CMK (cell line): ENCODE measurements at places on chromosomes 16 and 17.
A peak's percentile ranks its signal among the peaks of the same experiment; 100 is the strongest.

DNA sequence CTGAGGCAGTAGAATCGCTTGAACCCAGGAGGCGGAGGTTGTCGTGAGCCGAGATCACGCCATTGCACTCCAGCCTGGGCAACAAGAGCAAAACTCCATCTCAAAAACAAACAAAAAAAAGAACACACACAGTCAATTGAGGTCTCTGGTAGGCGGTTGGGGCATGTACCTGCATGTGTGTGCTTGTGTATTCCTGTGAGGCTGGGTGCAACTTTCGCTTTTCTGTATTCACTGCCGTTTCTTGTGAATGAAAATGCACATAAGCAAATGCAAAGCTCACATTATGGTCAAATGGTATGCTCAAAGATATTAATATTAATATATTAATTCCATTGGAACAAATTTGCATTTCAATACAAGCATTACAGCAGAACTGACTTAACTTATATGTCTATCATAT is 20.9 kb downstream of the HS3ST3A1 start:
- no peak for DNase-seq

- no peak for DNase-seq
These were observed 5.0 kb downstream of the STAT5B start for GRCh38 chr17:42271006-42271778.

DNA sequence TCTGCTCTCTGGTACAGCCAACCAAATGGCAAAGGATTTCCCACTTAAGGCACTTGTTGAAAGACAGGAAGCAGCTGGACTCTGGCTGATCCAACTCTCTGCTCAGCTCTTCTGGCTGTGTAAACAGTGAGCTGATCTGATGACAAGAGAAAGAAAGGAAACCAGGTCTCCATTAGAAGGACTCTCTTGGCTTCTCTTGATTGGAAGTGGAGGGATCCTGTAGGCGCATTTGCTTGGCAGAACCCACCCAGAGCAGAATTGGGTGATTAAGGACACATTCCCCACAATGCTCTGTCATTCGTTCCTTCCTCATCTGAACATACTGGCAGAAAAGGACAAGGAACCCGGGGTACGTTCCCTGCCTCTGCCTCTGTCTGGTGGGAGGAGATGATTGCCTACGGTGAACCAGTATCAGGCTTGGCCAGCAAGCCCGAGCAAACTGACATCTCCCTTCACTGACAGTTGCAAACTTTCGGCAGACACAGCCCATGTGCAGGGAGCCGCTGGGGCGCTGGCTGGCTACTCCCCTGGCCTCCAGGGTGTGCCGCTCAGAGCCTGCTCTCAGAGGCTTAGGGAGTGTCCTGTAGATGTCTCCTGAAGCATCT is 29.1 kb downstream of the LDHD start:
- peak; percentile 71 for DNase-seq

GRCh38 chr17:57274162-57274561 is 17.8 kb downstream of the MSI2 start:
- no peak for DNase-seq

DNA sequence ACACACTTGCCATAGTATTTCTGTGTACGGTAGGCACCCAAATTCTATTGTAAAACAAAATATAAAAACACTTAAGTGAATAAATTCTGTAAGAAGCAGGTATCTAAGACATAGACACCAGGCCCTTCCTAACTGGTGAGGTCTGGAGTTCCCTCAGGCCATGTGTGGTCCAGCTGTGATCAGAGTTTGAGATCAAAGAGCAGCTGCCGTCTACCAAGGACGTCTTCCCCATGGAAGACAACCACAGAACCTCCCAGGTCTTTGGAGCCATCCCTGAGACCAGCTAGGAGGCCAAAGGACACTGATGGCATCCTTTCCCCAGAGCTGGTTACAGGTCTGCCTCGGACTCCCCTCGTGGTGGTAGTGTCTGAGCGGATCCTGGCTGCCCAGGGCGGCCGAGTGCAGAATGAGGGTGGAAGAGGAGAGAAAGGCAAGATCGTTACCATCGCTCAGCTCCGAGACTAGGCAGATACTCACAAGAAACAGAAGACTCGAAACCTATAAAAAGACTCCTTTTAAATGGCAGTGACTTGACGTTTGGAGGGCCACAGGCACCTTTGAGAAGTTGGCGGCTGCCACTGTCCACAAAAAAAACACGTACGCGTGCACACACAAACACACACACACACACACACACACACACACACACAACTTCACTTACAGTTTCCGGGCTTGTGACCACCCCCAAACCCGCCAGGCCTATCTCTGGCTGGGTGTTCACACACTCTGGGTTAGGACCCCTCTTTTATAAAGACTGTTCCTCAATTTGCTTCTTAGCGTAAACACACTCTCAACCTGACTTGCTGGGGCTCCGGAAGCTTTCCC is 7.5 kb downstream of the TIMP2 start:
- no peak for DNase-seq
